B cell (primary cell): ENCODE measurements at places on chromosomes 13 and 19. TPM values are rescaled to one million over a fixed set of nuclear protein-coding genes. Genes with fewer than 3 reads are reported as not detected.

DNA sequence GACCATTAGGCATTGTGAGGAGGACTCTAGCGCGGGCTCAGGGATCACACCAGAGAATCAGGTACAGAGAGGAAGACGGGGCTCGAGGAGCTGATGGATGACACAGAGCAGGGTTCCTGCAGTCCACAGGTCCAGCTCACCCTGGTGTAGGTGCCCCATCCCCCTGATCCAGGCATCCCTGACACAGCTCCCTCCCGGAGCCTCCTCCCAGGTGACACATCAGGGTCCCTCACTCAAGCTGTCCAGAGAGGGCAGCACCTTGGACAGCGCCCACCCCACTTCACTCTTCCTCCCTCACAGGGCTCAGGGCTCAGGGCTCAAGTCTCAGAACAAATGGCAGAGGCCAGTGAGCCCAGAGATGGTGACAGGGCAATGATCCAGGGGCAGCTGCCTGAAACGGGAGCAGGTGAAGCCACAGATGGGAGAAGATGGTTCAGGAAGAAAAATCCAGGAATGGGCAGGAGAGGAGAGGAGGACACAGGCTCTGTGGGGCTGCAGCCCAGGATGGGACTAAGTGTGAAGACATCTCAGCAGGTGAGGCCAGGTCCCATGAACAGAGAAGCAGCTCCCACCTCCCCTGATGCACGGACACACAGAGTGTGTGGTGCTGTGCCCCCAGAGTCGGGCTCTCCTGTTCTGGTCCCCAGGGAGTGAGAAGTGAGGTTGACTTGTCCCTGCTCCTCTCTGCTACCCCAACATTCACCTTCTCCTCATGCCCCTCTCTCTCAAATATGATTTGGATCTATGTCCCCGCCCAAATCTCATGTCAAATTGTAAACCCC lies 2.8 kb upstream of the CEACAM5 start:
- no peak overlapping the region for H3K27ac ChIP-seq
- DNase-seq: peak; percentile 35
- H3K4me3 ChIP-seq: no peak overlapping the region
- no peaks in the 10 kb centered on the region for H3K4me1 ChIP-seq
- no peaks in the 10 kb centered on the region for H3K36me3 ChIP-seq

DNA sequence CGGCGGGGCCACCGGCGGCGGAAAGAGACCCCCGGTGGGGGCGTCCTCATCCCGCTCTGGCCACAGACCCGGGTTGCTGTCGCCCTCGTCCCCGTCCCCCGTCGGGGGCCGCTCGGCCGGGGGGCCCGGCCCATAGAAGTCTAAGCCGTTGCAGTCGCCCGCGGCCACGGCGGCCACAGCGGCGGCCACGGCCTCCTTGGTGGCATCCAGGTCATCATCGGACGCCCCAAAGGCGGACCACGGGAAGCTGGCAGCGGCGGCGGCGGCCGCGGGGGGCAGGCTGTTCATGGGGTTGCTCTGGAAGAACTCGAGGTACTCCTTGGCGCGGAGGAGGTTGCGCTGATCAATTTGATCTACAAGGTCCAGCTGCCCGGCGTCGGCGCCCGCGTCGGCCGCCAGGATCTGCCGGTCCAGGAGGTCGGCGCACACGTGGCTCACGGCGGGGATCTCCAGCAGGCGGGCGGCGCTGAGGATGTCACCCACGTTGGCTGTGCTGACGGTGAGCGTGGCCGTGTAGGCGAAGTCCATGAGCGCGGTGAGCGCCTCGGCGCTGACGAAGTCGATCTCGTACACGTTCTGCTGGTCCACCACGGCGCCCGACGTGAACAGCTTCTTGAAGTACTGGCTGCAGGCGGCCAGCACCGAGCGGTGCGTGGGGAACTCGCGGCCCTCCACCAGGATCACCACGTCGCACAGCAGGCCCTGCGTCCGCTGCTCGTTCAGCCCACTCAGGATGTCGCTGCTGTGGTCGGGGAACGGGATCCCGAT lies 12.1 kb downstream of the ZBTB7A start:
- H3K27me3 ChIP-seq: no peaks in the 10 kb centered on the region

Gene FCGBP
- polyA plus RNA-seq: 5.7 and 11.3 TPM in 2 replicates

Gene MAST1
- polyA plus RNA-seq: 0.36 and 1.1 TPM in 2 replicates

DNA sequence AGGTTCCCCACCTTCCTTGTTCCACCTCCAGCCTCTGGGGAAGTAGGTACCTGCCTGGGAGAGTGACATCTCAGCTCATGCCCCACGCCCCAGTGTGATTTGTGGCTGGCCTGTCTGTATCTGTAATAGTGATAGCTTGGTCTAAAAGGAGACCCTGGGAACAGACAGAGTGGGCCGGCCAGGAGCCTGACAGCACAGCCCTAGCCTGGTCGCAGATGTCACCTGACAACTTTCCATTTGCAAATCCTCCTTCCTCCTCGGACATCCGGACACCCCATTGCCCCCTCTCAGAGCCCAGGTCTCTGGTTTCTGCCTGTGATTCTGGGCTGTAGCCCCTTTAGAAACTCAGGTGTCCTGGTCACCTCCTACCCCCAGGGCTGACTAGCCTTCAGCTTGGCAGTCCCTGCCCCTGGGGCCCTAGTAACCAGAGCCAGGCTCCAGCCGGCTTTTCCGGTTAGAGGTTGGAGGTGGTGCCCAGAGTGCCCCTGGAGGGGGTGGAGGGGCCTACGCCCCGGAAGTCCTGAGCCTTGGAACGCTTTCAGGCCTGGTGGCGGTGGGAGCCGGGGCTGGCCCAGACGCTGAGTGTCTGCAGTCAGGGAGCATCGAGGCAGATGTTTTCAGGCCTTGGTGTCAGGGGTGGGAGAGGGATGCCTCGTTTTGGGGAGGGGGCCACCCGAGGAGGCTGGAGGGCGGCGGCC lies 6.5 kb downstream of the LRRC8E start:
- H3K36me3 ChIP-seq: no peaks in the 10 kb centered on the region
- DNase-seq: no peak
- H3K4me1 ChIP-seq: no peaks in the 10 kb centered on the region
- no peak overlapping the region for H3K27ac ChIP-seq
- H3K27me3 ChIP-seq: no peaks in the 10 kb centered on the region
- H3K4me3 ChIP-seq: no peak overlapping the region

Gene KLK13
- not detected in 2 replicates for polyA plus RNA-seq
